ENCODE measurements at places on chromosomes 12 and 14.

DNA sequence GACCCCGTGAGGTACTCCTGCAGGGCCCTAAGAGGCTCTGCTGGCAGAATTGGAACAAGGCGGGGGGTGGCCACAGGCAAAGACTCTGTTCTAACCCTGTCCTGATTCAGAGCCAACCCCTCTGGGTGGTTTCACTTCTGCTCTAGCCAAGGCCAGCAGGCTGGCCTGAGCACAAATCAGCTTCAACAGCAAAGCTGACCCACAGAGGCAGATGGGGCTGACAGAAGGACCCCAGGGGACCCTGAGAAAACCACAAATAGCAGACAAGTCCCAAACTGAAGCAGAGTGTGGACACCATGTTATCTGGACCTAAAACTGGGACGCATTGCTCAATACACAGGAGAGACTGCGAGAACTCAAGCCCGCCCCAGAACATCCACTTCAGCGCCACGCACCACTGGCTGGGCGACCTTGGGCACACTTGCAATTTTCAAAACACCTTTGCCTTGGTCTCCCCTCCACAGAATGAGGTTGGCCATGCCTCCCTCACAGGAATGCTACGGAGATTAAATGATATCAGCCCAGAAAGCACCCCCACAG is 76.4 kb upstream of the DICER1 start:
- no peak for DNase-seq

- DNase-seq = no peak
These were observed 72.2 kb downstream of the SPTB start for GRCh38 chr14:64807551-64807950.

DNA sequence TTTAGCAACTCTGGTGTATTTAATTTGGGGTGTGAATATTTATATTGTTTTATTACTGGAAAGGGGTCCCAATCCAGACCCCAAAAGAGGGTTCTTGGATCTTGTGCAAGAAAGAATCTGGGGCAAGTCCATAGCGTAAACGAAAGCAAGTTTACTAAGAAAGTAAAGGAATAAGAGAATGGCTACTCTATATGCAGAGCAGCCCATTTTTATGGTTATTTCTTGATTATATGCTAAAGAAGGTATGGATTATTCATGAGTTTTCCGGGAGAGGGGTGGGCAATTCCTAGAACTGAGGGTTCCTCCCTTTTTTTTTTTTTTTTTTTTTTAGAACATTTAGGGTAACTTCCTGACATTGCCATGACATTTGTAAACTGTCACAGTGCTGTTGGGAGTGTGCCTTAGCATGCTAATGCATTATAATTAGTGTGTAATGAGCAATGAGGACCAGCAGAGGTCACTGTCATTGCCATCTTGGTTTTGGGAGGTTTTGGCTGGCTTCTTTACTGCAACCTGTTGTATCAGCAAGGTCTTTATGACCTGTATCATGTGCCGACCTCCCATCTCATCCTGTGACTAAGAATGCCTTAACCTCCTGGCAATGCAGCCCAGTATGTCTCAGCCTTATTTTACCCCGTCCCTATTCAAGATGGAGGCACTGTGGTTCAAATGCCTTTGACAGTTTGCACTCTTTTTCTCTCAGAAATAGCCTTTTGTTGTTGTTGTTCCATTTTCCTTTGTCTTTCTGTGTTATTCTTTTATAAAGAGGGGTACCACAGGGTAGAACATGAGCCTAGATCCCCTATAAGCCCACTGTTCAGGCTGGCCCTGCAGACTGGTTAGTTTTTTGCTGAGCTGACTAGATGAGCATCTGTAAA is 75.5 kb upstream of the DCD start:
- no peak for DNase-seq

- no peak for DNase-seq
These were observed 31.6 kb upstream of the AMIGO2 start for GRCh38 chr12:47111392-47111778.

GRCh38 chr12:100404769-100405407 is 48.0 kb downstream of the SLC17A8 start:
- no peak for DNase-seq

GRCh38 chr14:98368916-98369315 is 903.1 kb downstream of the BCL11B start:
- no peak for DNase-seq

- DNase-seq = no peak
These were observed 1277.4 kb upstream of the TMEM132C start for GRCh38 chr12:126989532-126989931.

DNA sequence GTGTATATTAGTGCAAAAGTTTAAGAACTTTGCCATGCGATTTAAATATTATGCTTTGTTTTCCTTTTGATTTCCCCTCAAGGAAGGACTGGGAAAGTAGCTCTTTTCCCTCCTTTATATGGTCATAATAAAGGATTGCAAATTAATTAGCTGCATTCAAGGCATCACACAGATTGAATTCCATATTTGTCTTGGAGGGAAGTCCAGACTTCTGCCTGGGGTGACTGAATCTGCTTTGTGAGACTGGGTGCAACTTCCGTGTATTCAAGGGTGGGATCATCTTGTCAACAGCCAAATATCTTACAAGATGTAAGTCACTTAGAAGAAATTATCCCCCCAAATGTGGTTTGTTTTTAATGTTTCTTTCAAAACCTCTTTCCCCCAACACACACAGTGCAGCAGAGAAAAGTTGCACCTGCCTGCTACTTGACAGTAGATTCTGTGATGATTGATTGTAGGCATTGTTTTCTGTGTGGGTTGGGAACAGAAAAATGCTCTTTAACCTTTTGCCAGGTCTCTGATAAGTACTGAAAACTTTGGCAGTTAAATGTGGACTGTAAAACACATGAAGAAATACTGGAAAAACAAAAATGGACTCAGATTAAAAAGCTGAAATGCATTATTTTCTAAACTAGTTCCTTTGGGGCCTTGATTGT is 28.4 kb downstream of the STK38L start:
- DNase-seq = no peak

- DNase-seq = no peak
These were observed 230.1 kb upstream of the PLXNC1 start for GRCh38 chr12:93918262-93918661.

- no peak for DNase-seq
These were observed 213.0 kb downstream of the MON2 start for GRCh38 chr12:62679608-62680007.

DNA sequence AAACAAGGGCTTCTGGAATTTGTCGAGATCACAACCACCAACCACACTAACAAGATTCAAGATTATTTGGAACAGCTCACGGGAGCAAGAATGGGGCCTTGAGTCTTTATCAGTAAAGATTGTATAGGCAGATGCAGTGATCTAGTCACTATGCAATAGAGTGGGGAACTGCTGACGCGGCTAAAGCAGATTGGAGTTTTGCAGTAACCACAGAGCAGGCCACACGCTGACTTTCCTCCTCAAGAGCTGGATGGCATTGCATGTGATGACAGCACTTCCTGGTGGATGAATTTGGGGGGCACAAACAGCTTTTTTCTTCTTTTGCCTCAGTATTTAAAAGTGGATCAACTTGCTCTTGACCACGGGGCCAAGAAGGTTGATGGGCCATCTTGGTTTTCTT is 46.0 kb downstream of the KCNK13 start:
- no peak for DNase-seq

DNA sequence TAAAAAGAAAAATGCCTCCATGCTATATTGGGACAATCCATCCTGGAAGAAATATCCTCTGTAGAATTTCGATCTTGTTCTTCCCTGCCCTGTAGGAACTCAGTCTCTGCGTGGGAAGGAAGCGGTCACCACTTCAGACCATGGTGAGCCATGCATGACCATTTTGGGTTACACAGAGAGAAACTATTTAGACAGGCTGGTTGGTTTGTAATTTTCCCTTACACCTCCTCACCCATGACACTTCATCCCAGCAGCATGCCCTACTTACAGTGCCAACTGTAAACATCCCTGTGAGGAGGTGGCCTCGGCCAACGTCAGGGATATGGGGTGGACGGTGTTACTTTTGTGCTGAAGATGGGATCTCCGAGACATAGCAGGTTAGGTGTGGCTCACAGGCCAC is 121.4 kb downstream of the SMOC1 start:
- no peak for DNase-seq

GRCh38 chr14:62123961-62124360 is 361.7 kb downstream of the SNAPC1 start:
- no peak for DNase-seq

- no peak for DNase-seq
These were observed 26.3 kb downstream of the CMA1 start for GRCh38 chr14:24481622-24482324.
